ENCODE measurements at places on chromosomes 13 and 19. TPM values are rescaled to one million over a fixed set of nuclear protein-coding genes. Genes with fewer than 3 reads are reported as not detected.

The CEACAM3 gene
- total RNA-seq = not detected

The ZNF528 gene
- 25.2 TPM for total RNA-seq

The AP1M2 gene
- total RNA-seq = not detected

The ANGPTL8 gene
- not detected for total RNA-seq

The ACP7 gene
- total RNA-seq = 11.4 TPM

The CCL25 gene
- total RNA-seq = not detected

The PSG1 gene
- 1.7 TPM for total RNA-seq

The PRSS57 gene
- total RNA-seq = not detected

The LMTK3 gene
- 0.33 TPM for total RNA-seq

The FCER2 gene
- total RNA-seq = not detected

The ZNF317 gene
- 16.1 TPM for total RNA-seq

The RFPL4A gene
- total RNA-seq = not detected
